ENCODE measurements at places on chromosomes 4 and X. TPM values are rescaled to one million over a fixed set of nuclear protein-coding genes. Genes with fewer than 3 reads are reported as not detected.

The HSD17B10 gene
- 178 TPM for total RNA-seq

The INTU gene
- total RNA-seq: 1.1 TPM

The PNMA3 gene
- 0.25 TPM for total RNA-seq

The CENPI gene
- total RNA-seq: 9.9 TPM

The BANK1 gene
- 0.81 TPM for total RNA-seq

The CT47A7 gene
- not detected for total RNA-seq
